Vagina (tissue), 2 donors: ENCODE measurements at places on chromosomes 13 and 19. TPM values are rescaled to one million over a fixed set of nuclear protein-coding genes. Genes with fewer than 3 reads are reported as not detected.

DNA sequence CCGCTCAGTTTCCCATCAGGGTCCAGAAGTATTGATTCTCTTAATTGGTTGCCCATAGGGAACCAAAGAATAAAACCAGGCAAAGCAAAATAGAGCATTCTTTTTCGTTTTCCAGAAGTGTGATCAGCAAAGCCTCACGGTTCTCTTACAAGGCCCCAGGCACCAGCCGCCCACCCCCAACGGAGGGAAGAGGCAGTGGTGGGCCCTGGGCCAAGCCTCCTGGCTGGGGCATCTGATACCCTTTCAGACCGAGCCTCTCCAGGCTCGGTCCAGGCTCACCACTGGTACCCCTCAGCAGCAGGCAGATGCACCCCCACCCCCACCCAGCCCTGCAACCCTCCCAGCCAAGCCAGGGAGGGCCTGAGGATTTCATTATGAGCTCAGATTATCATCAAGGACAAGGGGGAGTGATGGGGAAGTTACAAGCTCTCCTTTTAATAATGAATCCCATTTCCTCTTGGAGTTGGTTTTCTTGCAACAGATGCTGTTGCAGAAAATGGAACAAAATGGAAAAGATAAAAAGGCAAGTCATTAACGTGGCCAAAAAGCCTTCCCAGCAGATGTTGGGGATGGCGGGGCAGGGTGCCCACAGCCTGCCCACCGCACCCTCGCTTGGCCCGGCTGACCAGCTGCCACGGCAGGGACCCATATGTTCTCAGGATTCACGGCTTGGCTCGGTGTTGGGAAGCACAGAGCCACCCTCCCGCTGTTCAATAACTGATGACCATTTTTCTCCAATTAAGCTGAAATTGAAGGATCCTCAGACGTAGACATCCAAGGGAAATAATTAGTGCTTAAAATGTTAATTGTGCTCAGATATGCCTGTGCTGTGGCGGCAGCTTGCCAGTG lies 45.9 kb upstream of the KCTD15 start:
- no peaks in the 10 kb centered on the region for H3K27me3 ChIP-seq
- DNase-seq: no peak
- H3K36me3 ChIP-seq: no peaks in the 10 kb centered on the region
- H3K4me3 ChIP-seq: no peak overlapping the region
- H3K4me1 ChIP-seq: no peaks in the 10 kb centered on the region

- peaks cover 62% of the 10 kb centered on the region for H3K4me1 ChIP-seq
- no peaks in the 10 kb centered on the region for H3K36me3 ChIP-seq
- DNase-seq: no peak
Measured at GRCh38 chr19:45251452-45252354, 632 bp downstream of the MARK4 start.

DNA sequence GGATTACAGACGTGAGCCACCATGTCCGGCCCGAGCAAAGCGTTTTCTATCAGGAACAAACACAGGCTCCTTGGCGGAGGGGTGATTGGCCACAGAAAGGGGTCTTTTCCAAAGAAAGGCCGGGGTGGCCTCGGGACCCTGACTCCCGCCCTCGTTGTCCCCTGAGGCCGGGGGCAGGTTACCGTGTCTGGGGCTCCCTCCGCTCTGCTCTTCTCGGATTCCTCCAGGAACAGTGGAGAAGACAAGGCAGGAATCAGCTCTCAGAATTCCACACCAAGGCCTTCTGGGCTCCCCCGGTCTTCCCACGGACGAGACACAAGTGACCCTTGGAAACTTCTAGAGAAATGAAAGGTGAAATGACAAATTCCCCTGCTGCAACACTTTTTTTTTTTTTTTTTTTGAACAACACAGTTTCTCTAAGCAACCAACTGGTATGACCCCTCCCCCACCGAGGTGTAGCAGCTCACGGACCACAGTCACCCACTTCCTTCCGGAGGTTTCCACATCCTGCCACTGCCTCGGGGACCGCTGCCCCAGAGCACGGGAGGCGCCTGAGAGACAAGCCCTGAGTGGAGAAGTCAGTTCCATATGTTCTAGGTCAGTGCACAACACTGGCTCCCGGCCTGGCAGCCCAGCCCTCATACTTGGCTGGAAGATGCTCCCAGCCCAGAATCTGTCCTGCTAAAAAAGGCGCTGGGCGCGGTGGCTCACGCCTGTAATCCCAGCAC lies 11.0 kb downstream of the MOB3A start:
- no peak for DNase-seq
- peak overlapping the region; percentile 27 for H3K4me3 ChIP-seq
- H3K4me1 ChIP-seq: peaks cover 90% of the 10 kb centered on the region

GRCh38 chr19:33773704-33774624 lies 22.7 kb upstream of the KCTD15 start:
- DNase-seq: no peak
- peaks cover 4% of the 10 kb centered on the region for H3K4me1 ChIP-seq
- H3K36me3 ChIP-seq: no peaks in the 10 kb centered on the region
- no peak overlapping the region for H3K27ac ChIP-seq

GRCh38 chr19:45693106-45693788 lies 781 bp downstream of the QPCTL start:
- no peak for DNase-seq
- peaks cover 7% of the 10 kb centered on the region for H3K36me3 ChIP-seq
- H3K27ac ChIP-seq: peak overlapping the region; percentile 90
- H3K27me3 ChIP-seq: no peaks in the 10 kb centered on the region

MATK gene
- 1.2 TPM for total RNA-seq

DNA sequence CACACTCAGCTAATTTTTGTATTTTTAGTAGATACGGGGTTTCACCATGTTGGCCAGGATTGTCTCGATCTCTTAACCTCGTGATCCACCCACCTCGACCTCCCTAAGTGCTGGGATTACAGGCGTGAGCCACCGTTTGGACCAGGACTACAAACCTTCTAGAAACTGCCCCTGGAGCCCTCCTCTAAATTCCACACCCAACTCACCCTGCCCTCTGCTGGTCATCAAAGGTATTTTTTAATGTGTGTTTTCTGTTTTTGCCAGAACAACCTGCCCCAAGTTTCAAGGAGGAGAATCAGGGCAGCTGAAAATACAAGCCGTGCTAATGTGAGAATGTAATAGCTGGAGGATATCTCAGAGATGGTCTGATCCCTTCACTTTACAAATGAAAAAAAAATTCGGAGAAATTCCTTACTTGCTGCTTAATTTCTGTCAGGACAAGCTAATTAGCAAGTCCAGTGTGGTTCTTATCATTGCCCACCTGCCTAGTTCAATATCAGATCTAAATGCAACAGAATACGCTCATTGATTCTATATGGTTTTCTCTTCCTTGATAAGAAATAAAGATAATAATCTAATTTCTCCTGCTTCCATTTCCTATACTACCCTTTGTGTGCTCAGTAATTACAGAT lies 4.1 kb downstream of the ATP8A2 start:
- no peak overlapping the region for H3K4me3 ChIP-seq
- H3K36me3 ChIP-seq: no peaks in the 10 kb centered on the region
- DNase-seq: no peak
- H3K27me3 ChIP-seq: no peaks in the 10 kb centered on the region
- H3K4me1 ChIP-seq: peaks cover 6% of the 10 kb centered on the region

DNA sequence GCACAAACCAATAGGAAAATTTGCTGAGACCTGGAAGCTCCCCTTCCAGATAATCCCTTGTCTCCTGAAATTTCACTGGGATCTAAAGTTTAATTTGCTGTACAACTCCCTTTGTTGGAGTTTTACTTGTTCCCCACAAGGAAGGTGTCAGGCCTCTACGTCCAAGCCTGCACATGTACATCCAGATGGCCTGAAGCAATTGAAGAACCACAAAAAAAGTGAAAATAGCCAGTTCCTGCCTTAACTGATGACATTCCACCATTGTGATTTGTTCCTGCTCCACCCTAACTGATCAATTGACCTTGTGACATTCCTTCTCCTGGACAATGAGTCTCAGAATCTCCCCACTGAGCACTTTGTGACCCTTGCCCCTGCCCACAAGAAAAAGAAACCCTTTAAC lies 716.0 kb upstream of the PCDH20 start:
- no peak for DNase-seq
- H3K4me1 ChIP-seq: no peaks in the 10 kb centered on the region
- no peaks in the 10 kb centered on the region for H3K36me3 ChIP-seq
- H3K27me3 ChIP-seq: no peaks in the 10 kb centered on the region
- no peak overlapping the region for H3K4me3 ChIP-seq

CERS1 gene
- total RNA-seq: 0.49 TPM

DNA sequence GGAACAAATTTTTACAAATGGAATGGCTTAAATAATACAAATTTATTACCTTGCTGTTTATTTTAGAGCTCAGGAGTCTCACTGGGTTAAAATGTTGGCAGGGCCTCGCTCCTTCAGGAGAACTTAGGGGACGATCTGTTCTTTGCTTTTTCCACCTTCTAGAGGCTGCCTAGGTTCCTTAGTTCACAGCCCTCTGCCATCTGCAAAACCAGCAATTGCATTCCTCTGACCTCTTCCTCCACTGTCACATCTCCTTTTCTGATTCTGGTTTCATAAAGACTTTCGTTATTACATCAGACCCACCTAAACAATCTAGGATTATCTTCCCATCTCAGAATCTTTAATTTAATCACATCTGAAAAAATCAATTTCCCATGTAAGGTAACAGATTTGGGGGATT lies 249.6 kb upstream of the SPRY2 start:
- no peaks in the 10 kb centered on the region for H3K4me1 ChIP-seq
- H3K27me3 ChIP-seq: no peaks in the 10 kb centered on the region
- no peaks in the 10 kb centered on the region for H3K36me3 ChIP-seq
- no peak for DNase-seq
- H3K27ac ChIP-seq: no peak overlapping the region

DNA sequence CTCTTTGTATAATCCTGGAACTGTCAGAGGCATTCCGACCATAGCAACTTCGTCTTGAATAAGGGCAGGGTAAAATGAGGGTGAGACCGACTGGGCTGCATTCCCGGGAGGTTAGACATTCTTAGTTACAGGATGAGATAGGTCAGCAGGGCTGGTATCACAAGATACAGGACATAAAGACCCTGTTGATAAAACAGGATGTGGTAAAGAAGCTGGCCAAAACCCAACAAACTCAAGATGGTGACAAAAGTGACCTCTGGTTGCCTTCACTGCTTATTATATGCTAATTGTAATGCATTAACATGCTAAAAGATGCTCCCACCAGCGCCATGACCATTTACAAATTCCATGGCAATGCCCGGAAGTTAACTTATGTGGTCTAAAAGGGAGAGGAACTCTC lies 27.7 kb upstream of the MBNL2 start:
- peaks cover 14% of the 10 kb centered on the region for H3K4me1 ChIP-seq
- no peak overlapping the region for H3K27ac ChIP-seq
- H3K4me3 ChIP-seq: no peak overlapping the region
- no peaks in the 10 kb centered on the region for H3K36me3 ChIP-seq
- DNase-seq: no peak

F2RL3 gene
- 8.3 TPM for total RNA-seq

ZNF296 gene
- total RNA-seq: 5.6 TPM
